ENCODE measurements at places on chromosomes 5 and 9.

GRCh38 chr5:36079200-36079781, 12.6 kb upstream of the UGT3A2 start:
- peak; percentile 59 for DNase-seq

- no peak for DNase-seq
Observed at GRCh38 chr9:83346655-83347420, 191.4 kb downstream of the FRMD3 start.

DNA sequence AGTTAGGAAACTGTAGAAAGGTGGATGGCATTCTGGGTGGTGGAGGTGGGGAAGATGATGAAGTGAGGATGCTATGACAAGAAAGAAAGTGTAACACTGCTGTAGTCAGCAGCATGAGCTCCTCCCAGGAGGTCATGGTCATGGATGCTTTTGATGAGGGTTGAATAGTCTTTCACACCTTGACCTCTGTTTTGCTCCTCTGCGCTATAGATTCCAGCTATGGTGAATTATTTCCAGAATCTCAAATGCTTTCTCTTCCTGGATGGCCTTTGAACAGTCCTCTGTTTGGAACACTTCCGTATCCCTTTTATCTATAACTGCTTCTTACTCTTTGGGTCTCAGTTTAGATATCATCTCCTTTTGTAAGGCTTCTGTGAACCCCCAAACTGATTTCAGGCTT, 165.9 kb upstream of the PPP1R2B start:
- no peak for DNase-seq

DNA sequence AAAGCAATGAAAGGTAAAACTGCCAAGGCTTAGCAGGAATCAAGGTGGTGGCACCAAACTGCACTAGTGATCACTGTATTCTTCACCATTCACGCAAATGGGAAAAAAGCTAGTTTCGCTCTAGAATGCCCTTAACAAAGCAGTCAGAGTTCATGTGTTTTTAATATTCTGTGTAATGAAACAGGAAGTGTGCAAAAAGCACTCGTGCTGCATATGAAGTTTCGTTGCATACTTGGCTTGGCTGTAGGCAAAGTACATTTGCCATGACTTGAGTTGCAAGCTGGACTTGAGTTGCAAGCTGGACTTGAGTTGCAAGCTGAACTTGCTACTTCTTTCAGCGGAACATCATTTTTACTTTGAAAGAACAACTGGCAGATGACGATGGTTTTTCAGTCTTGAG, 55.4 kb downstream of the FOXI1 start:
- DNase-seq: no peak

- DNase-seq: no peak
Observed at GRCh38 chr5:92761585-92761984, 819.4 kb downstream of the NR2F1-AS1 start.

DNA sequence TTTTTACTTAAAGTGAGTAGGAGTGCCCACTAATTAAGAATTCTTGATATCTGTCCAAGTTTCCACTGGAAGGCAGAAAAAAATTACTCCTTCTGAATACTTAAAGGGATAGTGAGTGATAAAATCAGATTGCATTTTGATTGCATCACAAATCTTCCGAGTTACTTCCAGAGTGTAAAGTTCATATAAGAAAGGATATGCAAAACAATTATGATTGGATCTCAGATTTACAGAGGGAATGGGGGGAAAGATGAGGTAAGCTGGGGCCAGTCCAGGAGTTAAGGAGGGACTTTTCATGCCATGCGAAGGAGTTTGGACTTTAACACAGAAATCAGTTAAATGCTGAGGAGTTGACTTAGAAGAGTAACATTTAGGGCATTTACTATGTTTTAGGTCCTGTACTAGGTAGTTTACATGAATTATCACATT, 9.3 kb upstream of the RNF145 start:
- no peak for DNase-seq

DNA sequence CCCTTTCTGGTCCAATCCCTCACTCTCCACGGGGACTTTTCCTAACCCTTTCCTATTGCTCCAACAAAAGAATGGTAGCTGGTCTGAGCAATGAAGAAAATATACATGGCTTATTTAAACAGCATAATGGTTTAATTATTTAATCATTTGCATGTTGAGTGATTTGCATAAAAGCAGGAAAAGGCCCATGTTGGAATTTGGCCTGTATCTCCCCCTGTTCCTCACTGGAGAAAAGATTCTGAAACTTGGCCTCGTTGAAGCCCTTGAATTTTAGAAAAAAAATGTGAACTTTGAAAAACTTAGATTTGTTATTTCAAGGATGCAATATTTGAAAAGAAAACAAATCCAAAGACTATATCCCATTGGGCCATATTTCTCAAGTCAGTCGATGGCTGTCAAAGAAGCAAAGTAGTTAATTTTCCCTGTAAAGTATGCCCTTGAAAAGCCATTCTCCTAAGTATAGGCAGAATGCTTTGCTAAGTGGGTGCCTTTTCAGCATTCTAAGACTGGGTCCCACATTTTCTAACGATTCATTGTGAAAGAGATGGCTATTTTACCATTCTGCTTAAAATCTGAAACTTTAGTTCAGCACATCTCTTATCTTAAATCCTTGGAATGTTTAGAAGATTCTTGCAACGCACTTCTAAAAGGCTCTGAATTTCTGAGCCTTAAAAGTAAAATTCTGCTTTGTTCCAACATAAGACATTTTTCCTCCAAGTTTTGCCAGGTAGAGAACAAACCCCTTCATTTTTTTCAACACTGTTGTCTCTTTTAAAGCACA, 428.8 kb downstream of the ARHGEF28 start:
- no peak for DNase-seq

- no peak for DNase-seq
Observed at GRCh38 chr5:172805736-172806255, 28.3 kb upstream of the ERGIC1 start.

DNA sequence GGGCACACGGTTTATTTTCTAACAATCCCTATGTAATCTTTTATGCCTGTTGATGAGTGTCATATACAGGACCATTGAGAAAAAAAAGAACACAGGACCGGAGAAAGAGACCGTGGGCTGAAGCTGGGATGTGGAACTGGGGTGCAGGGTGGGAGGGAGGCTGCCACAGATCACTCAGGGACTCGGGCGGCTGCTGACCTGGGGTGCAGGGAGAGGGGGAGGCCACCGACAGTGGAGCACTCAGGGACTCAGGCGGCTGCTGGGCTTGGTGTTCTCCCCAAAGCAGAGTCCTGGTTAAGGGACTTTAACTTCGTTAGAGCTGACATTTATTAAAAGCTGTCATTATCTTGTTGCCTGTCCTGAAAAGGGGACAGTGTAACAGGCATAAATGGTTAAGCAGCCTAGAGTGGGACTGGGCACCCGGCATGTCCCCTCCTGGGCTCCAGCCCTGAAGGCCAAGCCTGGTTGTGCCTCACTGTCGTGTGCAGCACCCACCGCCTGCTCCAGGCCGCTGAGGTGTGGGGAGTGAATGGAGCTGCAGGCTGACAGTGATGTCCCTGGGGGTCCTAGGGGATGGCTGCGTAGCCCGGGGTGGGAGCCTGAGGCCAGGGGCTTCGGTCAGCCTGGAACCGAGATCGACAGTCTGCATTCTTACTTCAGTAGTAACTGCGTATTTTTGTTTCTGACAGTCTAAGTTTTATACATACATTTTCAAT, 14.0 kb downstream of the NDUFS6 start:
- DNase-seq: no peak

- DNase-seq: no peak
Observed at GRCh38 chr5:143741421-143741820, 70.5 kb upstream of the HMHB1 start.

GRCh38 chr9:77632652-77633051, 15.5 kb downstream of the GNA14 start:
- DNase-seq: no peak

- DNase-seq: no peak
Observed at GRCh38 chr5:54991416-54991815, 6.0 kb upstream of the ESM1 start.

DNA sequence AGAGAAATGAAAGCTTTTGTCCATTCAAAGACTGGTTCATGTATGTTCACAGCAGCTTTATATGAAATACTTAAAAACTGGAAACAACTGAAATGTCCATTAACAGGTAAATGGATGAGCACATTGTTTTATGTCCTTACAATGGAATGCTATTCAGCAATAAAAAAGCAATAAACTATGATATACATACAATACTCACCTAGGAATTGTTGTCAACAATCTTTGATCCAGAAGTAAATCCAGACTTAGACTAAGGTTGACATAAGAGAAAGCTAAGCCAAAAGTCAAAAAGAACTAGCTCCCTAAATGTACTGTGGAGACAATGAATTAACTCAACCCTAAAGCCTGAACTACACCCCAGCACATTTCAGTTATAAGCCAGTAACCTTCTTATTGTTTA, 54.9 kb downstream of the FBXL17 start:
- no peak for DNase-seq

DNA sequence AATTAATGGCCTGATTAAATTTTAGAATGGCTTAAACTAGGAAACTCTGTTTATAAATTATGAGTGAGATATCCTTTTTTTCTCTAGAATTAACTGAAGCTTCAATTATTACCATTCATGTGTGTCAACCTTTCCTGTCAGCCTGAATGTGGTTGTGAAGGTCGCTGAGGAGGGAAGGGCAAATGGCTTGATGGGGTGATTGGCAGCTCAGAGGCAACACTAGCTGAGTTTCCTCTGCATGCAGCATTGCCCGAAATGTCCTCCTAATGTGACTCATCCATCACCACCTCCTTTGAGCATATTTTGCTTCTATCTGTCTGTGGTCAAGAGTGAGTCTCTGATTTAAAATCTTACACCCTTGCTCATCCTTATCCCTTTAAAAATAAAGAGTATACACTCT, 281.9 kb downstream of the TENT4A start:
- DNase-seq: no peak

All from lung microvascular endothelial cell (primary cell).